ENCODE measurements at places on chromosomes 7 and 10.

- no peak for DNase-seq
Measured at GRCh38 chr7:30348083-30348560, 63.7 kb downstream of the ZNRF2 start.

GRCh38 chr10:117936141-117936540, 110.6 kb downstream of the RAB11FIP2 start:
- no peak for DNase-seq

- no peak for DNase-seq
Measured at GRCh38 chr7:99368750-99369389, 5.7 kb upstream of the ARPC1B start.

DNA sequence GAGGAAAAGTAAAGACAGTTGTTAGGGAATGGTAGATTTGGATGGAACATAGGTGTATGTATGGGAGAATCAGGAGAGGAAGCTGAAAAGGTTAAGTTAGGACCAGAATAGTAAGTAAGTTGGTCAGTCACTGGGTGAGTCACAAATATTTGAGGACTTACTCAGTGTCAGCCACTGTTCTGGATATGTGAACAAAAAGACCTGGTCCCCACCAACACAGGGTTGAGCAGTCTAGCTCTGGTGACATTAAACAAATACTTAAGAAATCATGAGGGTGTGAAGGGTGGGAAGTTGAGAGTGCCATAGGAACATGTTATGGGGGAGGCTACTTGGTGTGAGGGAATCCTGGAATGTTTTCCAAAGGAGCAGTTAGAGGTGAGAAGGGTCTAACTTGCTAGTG, 246.9 kb downstream of the PTEN start:
- no peak for DNase-seq

GRCh38 chr7:77727527-77727926, 31.3 kb downstream of the RSBN1L start:
- no peak for DNase-seq

- no peak for DNase-seq
Measured at GRCh38 chr10:85609509-85609908, 757.1 kb downstream of the GRID1 start.
